SIG-M5 (cell line): ENCODE measurements at places on chromosomes 16 and 17.

GRCh38 chr16:19236561-19237209 lies 48.8 kb upstream of the CLEC19A start:
- no peak for DNase-seq

- no peak for DNase-seq
Measured at GRCh38 chr17:74957935-74958740, 14.4 kb downstream of the HID1 start.

- no peak for DNase-seq
Measured at GRCh38 chr16:29720703-29721102, 25.1 kb downstream of the C16orf54 start.

GRCh38 chr16:84884596-84885341 lies 65.0 kb downstream of the CRISPLD2 start:
- no peak for DNase-seq

DNA sequence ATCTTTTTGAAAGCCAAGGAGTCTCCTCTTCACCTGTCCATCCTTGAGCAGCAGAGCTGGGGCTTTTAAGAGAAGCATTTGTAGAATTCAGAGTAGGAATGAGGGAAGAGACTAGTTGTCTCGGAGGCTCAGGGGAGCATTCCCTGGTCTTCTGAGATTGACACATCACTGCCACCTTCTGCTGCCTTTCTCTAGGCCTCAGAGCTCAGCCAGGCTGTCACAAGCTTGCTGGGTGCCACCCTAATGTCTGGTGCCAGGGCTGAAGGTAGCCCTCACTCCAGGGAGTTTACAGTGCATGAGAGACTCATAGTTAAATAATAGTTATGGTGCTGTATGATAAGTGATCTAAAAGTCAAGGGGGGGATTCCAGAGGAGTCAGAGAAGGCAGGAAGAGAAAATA lies 39.7 kb downstream of the B9D1 start:
- no peak for DNase-seq

GRCh38 chr17:57724026-57724728 lies 20.9 kb downstream of the CCDC182 start:
- no peak for DNase-seq
